Stimulated activated CD4-positive, alpha-beta T cell treated with anti-CD3 and anti-CD28 coated beads, Interleukin-15, amount 100 ng/mL, for 1 hour (primary cell): ENCODE measurements at places on chromosomes 7 and 10.

- no peak for DNase-seq
Observed at GRCh38 chr10:5514226-5514850, 10.4 kb upstream of the CALML3 start.

- no peak for DNase-seq
Observed at GRCh38 chr7:106313966-106314365, 29.2 kb upstream of the NAMPT start.

GRCh38 chr10:124946945-124947344 lies 5.0 kb downstream of the ZRANB1 start:
- no peak for DNase-seq

DNA sequence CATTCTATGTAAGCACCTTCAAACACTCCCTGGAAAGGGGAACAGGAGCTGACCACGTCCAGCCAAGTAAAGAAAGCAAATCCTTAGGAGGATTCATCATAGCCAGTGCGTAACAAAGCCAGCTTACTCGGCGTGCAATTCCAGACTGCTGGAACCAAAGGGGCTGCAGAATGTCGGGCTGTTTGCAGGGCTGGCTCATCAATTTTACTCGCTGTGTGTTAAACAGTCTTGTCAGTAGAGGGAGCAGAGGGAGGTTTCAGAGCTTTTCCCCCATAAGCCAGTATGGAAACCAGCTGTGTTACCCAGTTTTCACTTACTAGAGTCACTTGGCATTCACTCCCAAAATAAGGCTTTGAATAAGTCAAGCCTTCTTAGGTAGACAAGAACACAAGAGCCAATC lies 127.1 kb downstream of the KMT2E start:
- no peak for DNase-seq

- DNase-seq = no peak
Observed at GRCh38 chr10:86312701-86313270, 53.8 kb downstream of the GRID1 start.

DNA sequence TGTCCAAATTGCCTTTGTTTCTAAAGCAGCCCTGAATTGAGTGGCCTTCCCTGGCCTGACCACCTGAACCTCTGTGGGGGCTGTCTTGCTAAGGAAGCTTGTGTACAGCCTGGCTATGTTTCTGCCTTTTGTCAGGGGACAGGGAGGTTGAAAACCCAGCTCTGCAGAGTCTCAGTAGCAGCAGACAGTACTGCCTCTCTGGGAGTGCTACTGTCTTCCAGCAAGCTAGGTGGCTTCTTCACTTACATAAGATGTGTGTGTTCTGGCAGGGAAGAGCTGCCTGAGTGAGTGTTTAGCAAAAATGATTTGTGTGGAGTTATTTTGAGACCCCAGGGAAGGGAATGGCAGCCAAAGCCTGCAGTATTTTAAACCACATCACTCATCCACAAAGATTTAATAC lies 57.4 kb downstream of the LRRC4 start:
- DNase-seq = no peak

- DNase-seq = no peak
Observed at GRCh38 chr10:12980102-12980661, 21.3 kb downstream of the CCDC3 start.

DNA sequence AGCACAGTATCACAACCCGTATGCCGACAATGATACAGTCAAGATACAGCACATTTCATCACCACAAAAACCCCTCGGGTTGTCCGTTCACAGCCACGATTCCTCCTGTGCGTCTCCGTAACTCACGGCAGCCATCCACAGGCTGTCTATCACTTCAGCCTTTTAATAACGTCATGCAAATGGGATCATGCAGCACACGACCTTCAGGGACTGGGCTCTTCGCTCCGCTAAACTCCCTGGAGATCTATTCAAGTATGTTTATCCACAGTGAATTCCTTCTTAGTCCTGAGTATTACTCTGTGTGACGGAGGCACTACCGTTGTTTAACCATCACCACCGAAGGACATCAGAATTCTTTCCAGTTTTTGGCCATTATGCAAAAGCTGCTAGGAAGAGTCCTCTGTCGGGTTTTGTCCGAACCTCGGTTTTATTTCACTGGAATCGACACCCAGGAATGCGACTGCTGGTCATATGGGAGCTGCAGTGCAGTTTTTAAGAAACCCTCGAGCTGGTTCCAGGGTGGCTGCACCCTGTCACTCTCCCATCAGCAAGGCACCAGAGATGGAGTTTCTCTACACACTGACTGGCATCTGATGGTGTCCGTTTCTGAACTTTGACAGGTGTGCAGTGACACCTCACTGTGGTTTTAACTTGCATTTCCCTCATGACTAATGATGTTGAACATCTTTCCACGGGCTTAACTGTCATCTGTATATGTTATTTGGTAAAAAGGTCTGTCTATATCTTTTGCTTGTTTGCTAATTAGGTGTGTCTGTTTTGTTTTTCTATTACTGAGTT lies 193.6 kb downstream of the MAD1L1 start:
- DNase-seq = no peak

DNA sequence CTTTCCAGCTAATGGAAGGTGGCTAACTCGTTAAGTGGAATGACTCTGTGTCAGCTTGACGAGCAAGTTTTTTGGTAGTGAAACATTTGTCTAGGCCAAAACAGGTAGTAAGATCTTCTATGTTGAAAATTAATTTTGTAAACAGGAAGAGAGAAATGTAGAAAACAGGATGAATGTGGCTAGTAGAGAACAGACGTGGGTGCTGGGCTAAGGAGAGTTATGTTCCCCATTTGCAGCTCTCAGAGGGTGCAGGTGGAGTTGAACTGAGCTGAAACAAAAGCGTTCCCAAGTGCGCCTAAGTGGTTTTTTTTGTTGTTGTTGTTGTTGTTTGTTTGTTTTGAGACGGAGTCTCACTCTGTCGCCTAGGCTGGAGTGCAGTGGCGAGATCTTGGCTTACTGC lies 59.5 kb upstream of the SRPK2 start:
- no peak for DNase-seq

GRCh38 chr7:30430276-30430675 lies 48.3 kb downstream of the NOD1 start:
- DNase-seq = no peak

GRCh38 chr10:77970869-77971803 lies 44.6 kb upstream of the DLG5 start:
- DNase-seq = no peak

DNA sequence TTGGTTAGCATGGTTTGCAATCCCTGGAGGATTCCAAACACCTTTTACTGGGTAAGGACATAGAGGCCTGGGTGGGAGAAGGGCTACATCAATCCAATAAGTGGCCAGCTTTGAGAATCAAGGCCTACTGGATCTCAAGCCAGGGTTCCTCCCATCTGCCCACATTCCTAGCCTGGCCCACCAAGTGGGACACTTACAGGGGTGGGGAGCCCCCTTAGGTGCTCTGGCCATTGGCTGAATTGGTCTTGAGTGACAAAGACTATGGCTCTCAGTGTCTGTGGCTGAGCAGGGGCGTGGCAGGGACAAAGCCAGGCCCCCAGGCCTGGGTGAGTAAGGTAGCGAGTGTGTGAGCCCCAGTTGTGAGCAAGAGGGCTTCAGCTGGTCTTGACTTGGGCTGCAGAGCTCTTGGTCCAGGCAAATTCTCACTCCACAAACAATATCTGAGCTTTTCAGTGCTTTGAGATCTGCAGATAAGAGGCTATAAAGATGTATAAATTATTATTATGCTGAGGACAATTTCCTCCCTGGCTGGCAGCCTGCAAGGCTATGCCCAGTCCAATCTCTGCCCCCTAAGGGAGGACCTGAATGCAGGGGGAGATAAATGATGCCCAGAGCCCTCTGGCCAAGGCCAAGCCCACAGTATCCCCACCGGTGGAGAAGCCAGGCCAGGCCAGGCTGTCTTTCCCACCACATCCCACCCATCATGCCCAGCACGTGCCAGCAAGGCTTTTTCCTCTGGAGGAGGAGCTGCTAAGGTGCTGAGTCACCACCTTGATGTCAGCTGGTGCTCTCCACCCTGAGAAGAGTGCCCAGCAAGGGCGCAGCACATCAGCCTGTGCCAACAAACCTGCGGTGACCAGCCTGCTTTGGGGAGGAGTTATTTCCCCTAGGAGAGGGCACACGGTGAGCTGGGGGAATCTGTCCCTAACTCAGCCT lies 80.7 kb upstream of the DUSP5 start:
- DNase-seq = no peak

GRCh38 chr10:89283936-89284475 lies 17.8 kb upstream of the IFIT2 start:
- DNase-seq = no peak

DNA sequence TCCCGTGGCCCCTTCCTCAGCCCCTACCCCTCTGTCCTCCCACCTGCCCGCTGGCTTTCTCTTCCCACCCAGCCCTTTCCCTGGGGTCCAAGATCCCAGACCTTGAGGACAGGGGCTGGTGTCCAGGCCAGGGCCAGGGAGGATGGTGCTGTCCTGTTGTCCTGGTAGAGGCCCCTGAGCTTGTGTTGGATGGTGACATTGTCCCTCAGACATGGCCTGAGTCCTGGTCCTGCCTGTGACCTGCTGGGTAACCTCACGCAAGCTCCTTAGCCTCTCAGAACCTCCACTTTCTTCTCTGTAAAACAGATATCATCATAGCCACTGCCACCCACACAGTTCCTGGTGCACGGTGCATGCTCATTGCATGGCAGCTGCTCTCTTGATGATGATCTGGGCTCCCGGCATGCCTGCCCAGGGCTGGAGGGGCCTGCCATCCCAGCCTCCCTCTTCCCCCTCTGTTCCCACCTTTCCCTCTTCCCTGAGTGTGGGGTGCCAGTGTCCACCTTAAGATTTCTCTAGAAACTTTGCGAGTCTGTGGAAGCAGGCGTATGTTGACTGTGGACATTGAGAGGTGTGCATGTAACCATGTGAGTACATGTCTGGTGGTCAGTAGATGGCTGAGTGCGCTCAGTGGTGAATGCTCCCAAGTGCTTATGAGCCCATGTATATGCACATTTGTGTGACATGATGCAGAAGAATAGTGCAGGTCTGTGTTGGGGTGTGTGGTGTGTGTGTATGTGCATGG lies 60.4 kb downstream of the NEURL1 start:
- DNase-seq = peak; percentile 5

- DNase-seq = no peak
Observed at GRCh38 chr10:22344781-22345300, 455 bp upstream of the SPAG6 start.

DNA sequence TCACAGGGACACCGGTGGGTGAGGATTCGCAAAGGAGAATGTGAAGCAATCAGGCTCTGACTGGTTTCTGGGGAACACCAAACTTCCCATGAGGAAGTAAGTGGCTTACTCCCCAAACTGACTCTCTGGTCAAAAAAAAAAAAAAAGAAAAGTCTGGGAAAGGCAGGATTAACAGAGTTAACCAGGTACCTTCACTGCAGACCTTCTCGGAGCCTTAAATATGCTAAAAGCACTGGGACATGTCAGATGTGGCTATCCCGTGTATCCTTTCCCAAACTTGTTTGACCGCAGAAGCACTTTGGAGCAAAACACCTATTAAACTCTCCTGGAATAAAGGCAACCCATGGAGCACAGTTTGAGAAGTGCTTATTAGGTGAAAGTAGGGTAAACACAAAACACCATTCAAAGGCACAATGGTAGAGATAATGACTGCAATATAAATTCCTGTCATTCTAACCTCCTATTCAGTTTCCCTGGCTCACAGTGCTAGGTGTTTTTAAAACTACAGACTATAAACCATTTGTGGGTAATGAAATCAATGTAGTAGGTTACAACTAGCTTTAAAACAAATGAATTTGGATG lies 44.1 kb upstream of the MXI1 start:
- no peak for DNase-seq

DNA sequence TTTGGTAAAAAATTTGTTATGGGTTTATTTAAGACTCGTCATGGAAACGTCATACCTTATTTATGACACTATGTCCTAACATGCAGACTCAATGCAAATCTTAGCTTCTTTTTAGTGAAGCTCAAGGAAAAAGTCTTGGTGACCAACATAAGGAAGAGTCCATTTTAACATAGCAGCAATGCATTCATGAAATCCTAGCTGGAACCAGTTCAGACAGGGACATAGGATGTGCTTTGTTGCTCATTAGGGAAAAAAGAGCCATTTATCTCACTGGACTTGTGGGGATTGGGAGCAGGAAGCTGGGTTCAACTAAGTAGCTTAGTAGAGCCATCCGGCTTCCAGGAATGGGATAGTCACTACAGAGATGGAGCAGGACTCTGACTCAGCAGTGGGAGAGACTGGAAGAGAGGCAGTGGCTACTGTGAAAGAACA lies 100.7 kb upstream of the DKK1 start:
- DNase-seq = no peak

GRCh38 chr7:98066208-98066607 lies 40.5 kb upstream of the LMTK2 start:
- no peak for DNase-seq

DNA sequence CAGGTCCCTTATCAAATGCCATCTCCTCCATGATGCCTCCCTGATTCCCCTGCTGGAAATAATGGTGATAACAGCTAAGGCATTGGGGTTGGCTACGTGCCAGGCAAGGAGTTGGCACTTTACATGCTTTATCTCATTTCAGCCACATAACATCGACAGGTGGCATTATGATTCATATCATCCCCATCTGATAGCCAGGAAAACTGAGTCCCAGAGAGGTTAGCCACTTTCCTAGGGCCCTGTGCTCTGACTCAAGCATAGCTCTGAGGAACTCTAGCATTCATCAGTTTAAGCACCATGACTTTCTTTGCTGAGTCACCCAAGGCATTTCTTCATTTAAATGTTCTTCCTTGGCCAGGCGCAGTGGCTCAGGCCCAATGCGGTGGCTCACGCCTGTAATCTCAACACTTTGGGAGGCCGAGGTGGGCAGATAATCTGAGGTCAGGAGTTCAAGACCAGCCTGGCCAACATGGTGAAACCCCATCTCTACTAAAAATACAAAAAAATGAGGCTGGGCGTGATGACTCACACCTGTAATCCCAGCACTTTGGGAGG lies 6.6 kb downstream of the LEP start:
- DNase-seq = no peak

DNA sequence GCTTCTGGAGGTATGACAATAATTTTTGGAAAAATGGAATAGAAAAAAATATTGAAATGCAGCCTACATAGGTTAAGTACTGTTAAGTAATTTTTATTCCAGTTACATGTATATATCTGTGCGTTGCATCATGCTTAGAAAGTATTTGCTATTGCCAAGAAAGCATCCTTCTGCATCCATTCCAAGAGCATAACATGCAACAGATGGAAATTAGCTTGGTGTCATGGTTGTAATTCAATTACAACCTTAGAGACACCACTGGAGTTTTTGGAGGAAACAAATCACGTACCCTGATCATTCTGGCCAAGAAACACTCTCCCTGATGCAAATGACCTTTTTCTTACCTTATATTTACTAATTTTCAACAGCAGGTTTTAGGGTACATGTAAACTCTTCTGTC lies 1.7 kb downstream of the AKR1B1 start:
- DNase-seq = no peak

GRCh38 chr7:115216652-115217051 lies 294.8 kb downstream of the MDFIC start:
- DNase-seq = no peak

- DNase-seq = no peak
Observed at GRCh38 chr10:70272925-70273316, 10.9 kb downstream of the NPFFR1 start.

- no peak for DNase-seq
Observed at GRCh38 chr10:78507510-78508160, 474.0 kb downstream of the RPS24 start.

- DNase-seq = no peak
Observed at GRCh38 chr7:156907656-156908055, 14.7 kb upstream of the LMBR1 start.

- no peak for DNase-seq
Observed at GRCh38 chr7:118158766-118159165, 25.2 kb upstream of the LSM8 start.
